A673 (cell line): ENCODE measurements at places on chromosomes 16 and 17. TPM values are rescaled to one million over a fixed set of nuclear protein-coding genes. Genes with fewer than 3 reads are reported as not detected.

Gene TNRC6A
- 88.5 and 90.8 TPM in 2 replicates for total RNA-seq

Gene FA2H
- total RNA-seq, result not detected in 2 replicates

GRCh38 chr17:10579270-10579669, 29.8 kb upstream of the MYH2 start:
- DNase-seq, result no peak

GRCh38 chr16:12063435-12063834, 86.9 kb downstream of the SNX29 start:
- DNase-seq, result no peak

- no peak for DNase-seq
Observed at GRCh38 chr16:63672493-63672892, 1449.4 kb downstream of the CDH11 start.

DNA sequence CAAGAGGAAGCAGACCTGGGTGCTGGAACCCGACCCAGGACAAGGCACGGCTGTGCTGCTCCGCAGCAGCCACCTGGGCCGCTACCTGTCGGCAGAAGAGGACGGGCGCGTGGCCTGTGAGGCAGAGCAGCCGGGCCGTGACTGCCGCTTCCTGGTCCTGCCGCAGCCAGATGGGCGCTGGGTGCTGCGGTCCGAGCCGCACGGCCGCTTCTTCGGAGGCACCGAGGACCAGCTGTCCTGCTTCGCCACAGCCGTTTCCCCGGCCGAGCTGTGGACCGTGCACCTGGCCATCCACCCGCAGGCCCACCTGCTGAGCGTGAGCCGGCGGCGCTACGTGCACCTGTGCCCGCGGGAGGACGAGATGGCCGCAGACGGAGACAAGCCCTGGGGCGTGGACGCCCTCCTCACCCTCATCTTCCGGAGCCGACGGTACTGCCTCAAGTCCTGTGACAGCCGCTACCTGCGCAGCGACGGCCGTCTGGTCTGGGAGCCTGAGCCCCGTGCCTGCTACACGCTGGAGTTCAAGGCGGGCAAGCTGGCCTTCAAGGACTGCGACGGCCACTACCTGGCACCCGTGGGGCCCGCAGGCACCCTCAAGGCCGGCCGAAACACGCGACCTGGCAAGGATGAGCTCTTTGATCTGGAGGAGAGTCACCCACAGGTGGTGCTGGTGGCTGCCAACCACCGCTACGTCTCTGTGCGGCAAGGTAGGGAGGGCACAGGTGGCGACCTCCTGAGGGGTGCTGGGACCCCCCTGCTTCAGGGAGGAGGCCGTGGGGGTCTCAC, 667 bp downstream of the FSCN2 start:
- no peak for DNase-seq

- no peak for DNase-seq
Observed at GRCh38 chr17:285751-286422, 66.7 kb downstream of the RPH3AL start.

GRCh38 chr16:30786936-30787612, at the start of gene ZNF629:
TSS of gene ZNF629 (minus strand) at chr16:30787205. CDS start at chr16:30784482, 2,723 bp downstream.
- DNase-seq, result peak; percentile 78

- DNase-seq, result no peak
Observed at GRCh38 chr17:62818526-62818925, 10.4 kb upstream of the MARCHF10 start.

- no peak for DNase-seq
Observed at GRCh38 chr16:89623511-89624261, 10.2 kb downstream of the DPEP1 start.
